Right renal cortex interstitium (tissue), 3 donors: ENCODE measurements at places on chromosomes 13 and 19. TPM values are rescaled to one million over a fixed set of nuclear protein-coding genes. Genes with fewer than 3 reads are reported as not detected.

DNA sequence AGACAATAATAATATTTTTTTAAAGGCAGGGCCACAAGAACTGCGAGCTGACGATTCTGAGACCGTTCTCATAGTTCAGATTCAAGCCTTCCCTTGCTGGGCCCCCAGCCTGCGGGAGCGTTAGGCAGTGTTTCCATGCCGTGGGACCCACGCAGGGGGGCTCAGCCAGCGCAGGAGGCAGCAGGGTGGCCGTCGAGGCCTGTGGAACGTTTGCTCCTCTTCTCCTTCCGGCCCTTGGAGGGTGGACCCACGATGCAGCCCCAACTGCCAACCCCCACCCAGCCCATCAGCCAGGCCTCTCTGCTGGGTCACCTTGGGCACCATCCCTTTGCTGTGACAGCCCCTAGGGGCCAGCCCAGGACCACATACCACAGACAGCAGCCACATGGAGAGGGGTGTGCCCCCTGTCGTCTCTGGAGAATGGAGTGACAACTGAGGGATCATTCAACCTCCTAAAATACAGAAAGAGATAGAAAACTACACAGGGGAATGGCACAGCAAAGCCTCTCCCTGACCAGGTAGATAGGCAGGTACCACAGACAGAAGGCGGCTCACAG is 46.8 kb downstream of the PDCD5 start:
- no peak for DNase-seq

GRCh38 chr13:99193152-99193551 is 7.5 kb upstream of the UBAC2 start:
- DNase-seq, result no peak

Gene MAST3
- polyA plus RNA-seq, result 5.1 TPM

Gene S1PR4
- 0.19 TPM for polyA plus RNA-seq

Gene C19orf73
- polyA plus RNA-seq, result 0.80 TPM

Gene NKG7
- polyA plus RNA-seq, result 1.3 TPM

Gene DOCK6
- 37.8 TPM for polyA plus RNA-seq
